ENCODE measurements at places on chromosomes 2 and 18. TPM values are rescaled to one million over a fixed set of nuclear protein-coding genes. Genes with fewer than 3 reads are reported as not detected.

Gene LAMA3
- not detected for polyA plus RNA-seq

Gene ANKRD30B
- not detected for polyA plus RNA-seq

Gene LMAN1
- polyA plus RNA-seq: 95.3 TPM

Gene MTLN
- polyA plus RNA-seq: 36.2 TPM

Gene PPP1R1C
- 0.34 TPM for polyA plus RNA-seq

Gene RAB12
- polyA plus RNA-seq: 60.1 TPM

Gene ABCA12
- polyA plus RNA-seq: 0.03 TPM

Gene NAGK
- 61.1 TPM for polyA plus RNA-seq

Gene FKBP7
- 72.7 TPM for polyA plus RNA-seq

Gene SLC25A52
- polyA plus RNA-seq: 0.24 TPM

Gene ASAP2
- 24.6 TPM for polyA plus RNA-seq

Gene PCBP1
- polyA plus RNA-seq: 261 TPM

Gene APCDD1
- polyA plus RNA-seq: 12.1 TPM

Gene RAB6D
- 1.3 TPM for polyA plus RNA-seq

Gene ATOH8
- polyA plus RNA-seq: not detected

Gene GALNT5
- polyA plus RNA-seq: 8.0 TPM

Gene UGP2
- 397 TPM for polyA plus RNA-seq

Gene BCL11A
- 13.8 TPM for polyA plus RNA-seq

Gene TTR
- 3.2 TPM for polyA plus RNA-seq

Gene SLC23A3
- polyA plus RNA-seq: not detected

Gene CYS1
- polyA plus RNA-seq: 3.8 TPM

Gene ERFE
- polyA plus RNA-seq: 9.5 TPM

Gene FAM228A
- 0.23 TPM for polyA plus RNA-seq

Gene SLC8A1
- 7.6 TPM for polyA plus RNA-seq

Gene WDR54
- 7.6 TPM for polyA plus RNA-seq

Gene IMMT
- polyA plus RNA-seq: not detected

Gene PASK
- polyA plus RNA-seq: 5.7 TPM

Gene NYAP2
- polyA plus RNA-seq: 0.37 TPM

Gene INPP1
- 12.1 TPM for polyA plus RNA-seq

Gene CDKL4
- 0.79 TPM for polyA plus RNA-seq

Gene SRSF7
- polyA plus RNA-seq: 148 TPM

Gene HOXD4
- polyA plus RNA-seq: 12.3 TPM

Gene CNOT9
- polyA plus RNA-seq: 43.9 TPM

Gene MYO1B
- 89.1 TPM for polyA plus RNA-seq

Gene IGFBP5
- 570 TPM for polyA plus RNA-seq

Gene MAPRE2
- polyA plus RNA-seq: not detected

Gene EEF1B2
- polyA plus RNA-seq: 947 TPM

Gene CREG2
- 3.6 TPM for polyA plus RNA-seq

Gene SLC9A4
- 0.18 TPM for polyA plus RNA-seq

Gene KCNG2
- polyA plus RNA-seq: not detected

Gene VWA3B
- not detected for polyA plus RNA-seq

Gene TMEM198
- polyA plus RNA-seq: 2.9 TPM

Gene SP100
- not detected for polyA plus RNA-seq

Gene HRH4
- polyA plus RNA-seq: 0.14 TPM

Gene DSC2
- 14.6 TPM for polyA plus RNA-seq

Gene TMEM200C
- 0.83 TPM for polyA plus RNA-seq

Gene LYPD6B
- polyA plus RNA-seq: 0.16 TPM

Gene MLPH
- polyA plus RNA-seq: 0.43 TPM

Gene POTEJ
- not detected for polyA plus RNA-seq

Gene REG1B
- not detected for polyA plus RNA-seq

Gene FOXD4L1
- polyA plus RNA-seq: not detected

Gene GTF2A1L
- polyA plus RNA-seq: 0.30 TPM

Gene ALPG
- not detected for polyA plus RNA-seq

Gene MXD1
- polyA plus RNA-seq: 7.1 TPM
